ENCODE measurements at places on chromosomes 5 and 9. TPM values are rescaled to one million over a fixed set of nuclear protein-coding genes. Genes with fewer than 3 reads are reported as not detected.
A peak's percentile ranks its signal among the peaks of the same experiment; 100 is the strongest.

DNA sequence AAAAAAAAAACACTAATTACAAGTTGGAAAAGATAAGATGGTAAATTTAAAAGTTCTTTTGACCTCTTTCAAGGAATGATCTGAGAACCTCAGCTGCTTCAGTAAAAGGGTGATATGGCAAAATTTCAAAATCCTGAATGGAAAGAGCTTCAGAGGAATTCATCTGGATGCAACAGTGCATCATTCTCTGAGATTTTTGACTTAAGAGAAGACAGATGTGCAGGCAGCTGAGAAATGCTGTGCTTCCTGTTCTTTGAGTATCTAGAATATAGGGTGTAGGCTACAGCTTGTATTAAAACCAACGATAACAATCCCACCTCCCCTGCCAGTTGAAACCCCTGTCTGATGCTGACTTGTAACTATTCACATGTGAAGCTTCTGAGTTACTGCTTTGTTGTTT is 6.2 kb downstream of the FRMPD1 start:
- H3K36me3 ChIP-seq, result no peaks in the 10 kb centered on the region
- H3K4me1 ChIP-seq, result no peaks in the 10 kb centered on the region
- no peak overlapping the region for H3K4me3 ChIP-seq
- DNase-seq, result no peak
- peaks cover 63% of the 10 kb centered on the region for H3K27me3 ChIP-seq
- H3K27ac ChIP-seq, result no peak overlapping the region

DNA sequence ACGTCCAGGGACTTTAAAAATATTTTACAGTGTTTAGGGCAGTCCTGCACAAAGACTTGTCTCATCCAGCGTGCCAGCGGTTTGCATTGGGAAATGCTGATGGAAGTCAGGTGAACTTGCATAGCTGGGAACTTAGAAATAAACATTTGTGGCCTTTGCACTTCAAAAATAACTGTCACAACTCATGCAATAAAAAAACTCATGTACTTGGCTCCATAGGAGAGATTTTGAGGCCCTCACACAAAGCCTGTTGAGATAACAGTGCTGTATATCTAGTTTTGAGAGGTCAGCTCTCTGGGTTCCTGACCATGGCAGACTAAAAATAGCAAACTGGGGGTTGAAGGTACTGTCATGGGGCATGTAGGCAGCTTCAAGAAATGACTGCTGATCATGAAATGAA is 5.5 kb downstream of the COMMD10 start:
- DNase-seq, result no peak
- H3K27ac ChIP-seq, result no peak overlapping the region
- peaks cover 18% of the 10 kb centered on the region for H3K36me3 ChIP-seq
- H3K4me1 ChIP-seq, result peaks cover 11% of the 10 kb centered on the region
- H3K4me3 ChIP-seq, result no peak overlapping the region

GRCh38 chr5:87562068-87562467 is 149.3 kb upstream of the CCNH start:
- H3K27me3 ChIP-seq, result peaks cover 9% of the 10 kb centered on the region
- DNase-seq, result no peak
- no peak overlapping the region for H3K27ac ChIP-seq
- H3K36me3 ChIP-seq, result no peaks in the 10 kb centered on the region
- no peak overlapping the region for H3K4me3 ChIP-seq

DNA sequence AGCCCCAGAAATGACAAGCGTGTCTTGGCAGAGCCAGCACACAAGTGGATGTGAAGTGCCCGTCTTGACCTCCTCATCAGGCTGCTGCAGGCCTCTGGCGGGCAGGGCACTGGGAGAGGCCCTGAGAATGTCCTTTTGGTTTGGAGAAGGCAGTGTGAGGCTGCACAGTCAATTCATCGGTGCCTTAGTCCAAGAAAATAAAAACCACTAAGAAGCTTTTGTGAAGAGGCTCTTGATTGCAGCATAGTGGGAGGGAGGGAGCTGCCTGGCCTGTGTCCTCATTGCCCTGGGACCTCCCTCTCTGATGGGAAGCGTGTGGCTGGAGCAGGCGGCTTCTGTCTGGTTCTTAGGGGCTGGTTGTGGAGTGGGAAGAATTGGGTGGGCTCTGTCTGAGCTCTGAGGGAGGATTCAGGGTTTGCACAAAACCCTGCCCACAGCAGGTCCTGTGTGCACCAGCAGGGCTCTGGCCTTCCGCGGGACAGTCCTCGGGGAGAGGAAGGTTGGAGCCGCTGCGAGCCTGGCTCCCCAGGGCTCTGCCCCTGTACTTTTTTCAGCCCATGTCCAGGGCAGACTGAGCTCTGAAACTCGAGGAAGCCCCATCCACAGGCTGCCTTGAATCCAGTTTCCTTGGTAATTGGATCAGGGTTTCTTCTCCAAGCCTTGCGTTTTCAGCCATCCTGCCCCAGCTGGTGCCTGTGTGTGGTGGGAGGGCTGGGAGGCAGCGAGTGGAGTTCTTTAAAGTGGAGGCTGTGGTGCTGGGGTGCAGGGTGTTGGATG is 1.1 kb downstream of the HRCT1 start:
- peak overlapping the region; percentile 97 for H3K27ac ChIP-seq
- peak overlapping the region; percentile 60 for H3K4me3 ChIP-seq
- H3K27me3 ChIP-seq, result no peaks in the 10 kb centered on the region
- H3K4me1 ChIP-seq, result peaks cover 88% of the 10 kb centered on the region
- no peaks in the 10 kb centered on the region for H3K36me3 ChIP-seq

DIPK1B gene
- total RNA-seq, result 8.2 TPM

TLE1 gene
- 17.1 TPM for total RNA-seq

BARHL1 gene
- not detected for total RNA-seq

Data from chondrocyte (in vitro differentiated cells).